ENCODE measurements at places on chromosomes 16 and 17. TPM values are rescaled to one million over a fixed set of nuclear protein-coding genes. Genes with fewer than 3 reads are reported as not detected.

Gene SLC43A2
- total RNA-seq, result 0.77 TPM

Gene SLC6A2
- not detected for total RNA-seq

Gene XYLT2
- total RNA-seq, result 33.5 TPM

Gene DHX38
- total RNA-seq, result 125 TPM

Gene ZNF263
- 92.5 TPM for total RNA-seq

Gene CCL16
- not detected for total RNA-seq

Gene PRDM7
- total RNA-seq, result not detected

Gene RPH3AL
- 4.8 TPM for total RNA-seq
